Mesenchymal stem cell (in vitro differentiated cells and primary cell): ENCODE measurements at places on chromosomes 3 and 15.

DNA sequence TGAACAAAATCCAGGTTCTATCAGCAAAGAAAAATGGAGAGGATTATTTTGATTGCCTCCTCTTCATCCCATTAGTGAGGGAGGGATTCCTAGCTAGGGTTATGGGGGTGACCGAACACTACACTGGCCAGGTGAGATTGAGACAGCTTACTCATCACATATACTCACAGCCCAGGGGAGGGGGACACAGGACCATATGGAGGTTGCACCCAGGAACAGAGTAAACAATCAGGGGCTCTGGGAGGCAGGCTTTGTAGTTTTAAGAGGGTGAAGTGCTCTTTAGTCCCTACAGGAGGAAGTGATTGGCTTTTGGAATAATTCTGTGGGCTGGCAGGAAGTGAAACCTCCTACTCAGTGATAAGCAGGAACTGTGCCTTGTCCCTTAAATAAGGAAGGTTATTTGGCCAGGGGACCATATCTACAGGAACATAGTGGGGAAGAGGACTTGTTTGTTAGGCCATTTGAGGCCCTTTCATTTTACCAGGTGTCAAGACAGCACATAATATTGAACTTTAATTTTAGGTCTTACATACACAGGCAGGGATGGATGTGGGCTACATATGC lies 17.5 kb upstream of the KCTD6 start:
- no peak for DNase-seq

DNA sequence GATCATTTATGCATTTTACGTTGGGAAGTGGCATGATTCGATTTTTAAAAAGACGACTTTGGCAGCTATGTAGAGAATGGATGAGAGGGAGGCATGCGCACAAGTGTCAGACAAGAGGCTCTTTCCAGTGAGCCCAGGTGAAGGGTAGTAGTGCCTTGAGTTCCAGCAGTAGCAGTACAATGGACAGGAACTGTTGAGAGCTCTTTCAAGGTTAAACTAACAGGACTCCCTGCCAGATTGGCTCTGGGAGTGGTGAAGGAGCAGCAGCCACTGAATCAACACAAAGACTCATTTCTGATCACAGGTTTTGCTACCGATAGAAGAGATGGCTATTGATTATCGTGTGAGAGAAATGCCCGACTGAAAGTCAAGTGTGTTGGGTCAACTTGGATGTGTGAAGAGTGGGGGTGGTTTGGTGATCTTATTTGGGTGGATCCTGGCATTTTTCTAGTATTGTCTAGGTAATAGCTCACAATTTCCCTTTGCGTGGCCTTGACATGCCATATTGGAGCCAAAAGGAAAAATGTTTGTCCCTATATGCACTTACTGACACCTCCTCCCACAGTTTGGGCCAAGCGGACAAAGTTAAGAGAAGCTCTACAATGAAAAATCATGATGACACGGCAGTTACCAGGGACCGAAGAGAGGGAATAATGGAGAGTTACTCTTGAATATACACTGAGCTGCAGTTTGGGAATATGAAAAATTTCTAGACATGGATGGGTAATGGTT lies 81.6 kb upstream of the MDFIC2 start:
- DNase-seq, result no peak

DNA sequence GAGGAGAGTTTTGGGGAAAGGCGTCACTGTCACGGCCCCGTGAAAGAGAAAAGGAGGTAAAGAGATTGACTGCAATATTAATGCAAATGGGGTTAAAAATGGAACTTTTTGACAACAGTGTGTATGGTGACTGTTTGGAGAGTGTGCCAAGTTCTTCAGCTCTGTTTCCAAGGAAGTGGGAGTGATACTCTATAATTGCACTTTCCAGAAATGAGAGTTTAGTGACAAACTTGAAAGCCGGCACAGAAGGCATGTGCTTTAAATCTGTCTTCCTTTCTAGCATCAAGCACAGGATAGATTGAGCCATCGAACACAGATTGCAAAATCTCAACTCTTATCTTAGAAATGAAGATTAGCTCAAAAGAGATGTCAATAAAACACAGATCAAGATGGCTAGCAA lies 51.9 kb upstream of the SNRPA1 start:
- DNase-seq, result no peak

GRCh38 chr3:195197765-195198425 lies 73.1 kb downstream of the XXYLT1 start:
- DNase-seq, result peak; percentile 76

GRCh38 chr15:99708563-99708962 lies 24.7 kb downstream of the LYSMD4 start:
- DNase-seq, result peak; percentile 96

DNA sequence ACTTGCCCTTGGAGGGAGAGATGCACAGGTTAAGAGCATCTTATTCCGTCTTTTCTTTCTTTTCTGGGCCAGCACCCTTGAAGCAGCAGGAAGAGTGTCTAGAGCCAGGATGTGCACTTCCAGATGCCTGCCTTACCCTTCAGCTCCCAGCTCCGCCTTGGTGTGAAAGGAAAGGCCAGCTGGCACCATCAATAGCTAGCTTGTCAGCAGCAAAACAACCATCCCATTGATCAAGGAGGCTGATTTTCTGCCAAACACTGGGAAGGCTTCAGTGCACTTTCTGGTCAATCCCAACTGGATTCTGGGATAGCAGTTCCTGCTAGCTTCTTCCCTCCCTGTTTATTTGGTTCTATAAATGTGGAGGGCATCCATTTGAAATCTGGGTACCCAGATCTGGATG lies 110.9 kb upstream of the GALNT15 start:
- no peak for DNase-seq

DNA sequence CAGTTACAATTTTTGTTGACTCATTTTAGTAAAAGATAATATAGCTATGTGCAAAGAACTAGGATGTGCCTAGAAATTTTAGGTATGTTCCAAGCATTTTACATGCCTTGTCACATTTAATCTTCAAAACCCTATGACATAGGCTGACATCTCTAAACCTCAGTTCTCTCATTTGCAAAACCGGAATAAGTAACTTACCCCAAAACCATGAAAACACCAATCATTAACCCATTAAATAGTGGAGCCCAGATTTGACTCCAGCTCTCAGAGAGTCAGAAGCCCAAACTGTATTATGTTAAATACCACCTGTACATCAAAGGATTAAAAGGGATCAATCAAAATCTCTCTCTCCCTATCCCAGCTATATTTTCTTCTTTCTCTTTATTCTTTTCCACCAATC lies 36.6 kb downstream of the GSK3B start:
- DNase-seq, result no peak

DNA sequence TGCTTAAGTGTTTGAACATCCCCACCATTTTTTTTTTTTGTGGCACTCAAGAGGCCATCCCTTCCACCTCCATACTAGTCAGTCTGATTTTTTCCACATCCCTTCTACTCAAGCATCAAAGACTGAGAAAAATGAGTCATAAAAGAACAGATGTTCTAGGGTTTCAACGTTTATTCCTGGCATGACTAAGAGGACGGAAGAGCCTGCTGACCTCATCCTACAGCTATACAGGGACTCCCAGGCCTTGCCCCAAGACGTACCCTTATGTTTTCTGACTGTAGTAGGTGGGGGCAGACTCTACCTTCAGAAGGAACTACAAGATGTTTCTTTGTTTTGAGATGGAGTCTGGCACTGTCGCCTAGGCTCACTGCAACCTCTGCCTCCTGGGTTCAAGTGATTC lies 3.3 kb upstream of the ITPKA start:
- peak; percentile 98 for DNase-seq

GRCh38 chr3:37595784-37596180 lies 265.9 kb upstream of the CTDSPL start:
- DNase-seq, result no peak

GRCh38 chr3:72320955-72321303 lies 527.3 kb downstream of the SHQ1 start:
- DNase-seq, result no peak

- no peak for DNase-seq
Measured at GRCh38 chr15:68582236-68582635, 3.4 kb downstream of the CORO2B start.

GRCh38 chr15:55902981-55903380 lies 90.4 kb downstream of the NEDD4 start:
- DNase-seq, result peak; percentile 39

DNA sequence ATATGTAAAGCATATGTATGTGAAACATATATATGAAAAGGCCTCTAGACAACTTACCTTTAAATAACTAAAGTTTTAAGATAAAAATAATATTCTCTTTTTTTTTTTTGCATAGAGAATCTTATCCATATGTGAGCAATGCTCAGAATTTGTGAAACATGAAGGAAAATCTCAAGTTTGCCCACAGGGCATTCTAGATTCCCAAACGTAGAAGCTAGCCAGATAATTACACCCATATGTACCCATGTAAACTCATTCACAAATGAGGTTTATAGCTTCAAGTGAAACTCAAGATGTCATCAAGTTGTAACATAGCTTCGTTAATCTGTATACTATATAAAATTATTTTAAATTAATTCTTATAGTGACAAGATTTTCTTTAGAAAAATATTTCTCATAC lies 537.3 kb upstream of the NR2F2 start:
- no peak for DNase-seq

DNA sequence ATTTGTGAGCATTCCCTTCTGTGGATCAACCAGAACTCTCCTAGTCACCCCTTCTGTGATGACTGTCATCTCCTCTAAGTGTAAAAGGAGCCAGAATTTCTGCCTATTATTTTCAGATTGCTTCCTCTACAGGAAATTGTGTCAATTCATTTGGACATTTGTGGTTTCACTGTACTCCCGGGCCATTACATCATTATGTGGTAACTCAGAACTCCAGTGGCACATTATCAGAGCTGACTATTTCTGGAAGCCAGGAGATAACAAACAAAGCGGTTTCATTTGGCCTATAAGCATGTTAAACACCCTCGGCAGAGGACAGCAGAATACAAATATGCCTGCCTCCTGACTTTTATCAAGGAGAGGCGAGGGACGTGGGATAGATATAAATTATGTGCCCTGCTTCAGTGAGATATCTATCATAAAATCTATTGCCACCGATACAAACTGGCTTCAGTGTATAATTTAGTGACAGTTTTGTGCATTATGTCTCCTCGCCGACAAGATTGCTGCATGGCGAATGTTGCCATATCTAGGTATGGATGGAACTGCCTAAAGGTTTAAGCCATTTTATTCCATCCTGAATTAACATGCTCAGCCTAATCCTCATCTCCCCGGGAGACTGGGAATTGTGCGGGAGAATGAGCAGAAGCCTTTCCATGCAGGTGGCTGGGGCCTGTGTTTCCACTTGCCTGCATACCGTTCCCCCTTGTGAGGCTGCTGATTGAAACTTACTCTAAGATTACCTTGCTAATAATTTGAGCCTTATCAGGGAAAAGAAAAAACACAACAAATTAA lies 193.4 kb upstream of the SEMA6D start:
- peak; percentile 87 for DNase-seq

DNA sequence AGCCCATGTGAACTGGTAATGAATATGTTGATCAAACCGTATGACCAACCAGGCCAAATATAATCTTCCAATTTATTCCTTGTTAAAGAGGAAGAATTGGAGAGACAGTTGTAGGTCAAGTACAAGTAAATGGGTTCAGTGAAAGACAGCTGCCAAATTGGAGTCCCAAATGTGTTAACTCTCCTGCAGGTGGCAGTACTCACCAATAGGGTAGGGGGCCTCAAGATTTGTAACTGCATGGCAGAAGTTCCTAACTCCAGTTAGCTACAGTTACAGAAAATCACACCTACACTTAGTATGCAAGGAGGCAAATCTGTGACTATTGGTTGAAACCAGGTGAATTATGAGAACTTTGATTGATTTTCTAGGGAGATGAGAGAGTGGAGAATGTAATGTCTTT lies 278.0 kb downstream of the ZBBX start:
- no peak for DNase-seq

- DNase-seq, result no peak
Measured at GRCh38 chr3:114252954-114253353, 15.6 kb upstream of the ZNF80 start.

DNA sequence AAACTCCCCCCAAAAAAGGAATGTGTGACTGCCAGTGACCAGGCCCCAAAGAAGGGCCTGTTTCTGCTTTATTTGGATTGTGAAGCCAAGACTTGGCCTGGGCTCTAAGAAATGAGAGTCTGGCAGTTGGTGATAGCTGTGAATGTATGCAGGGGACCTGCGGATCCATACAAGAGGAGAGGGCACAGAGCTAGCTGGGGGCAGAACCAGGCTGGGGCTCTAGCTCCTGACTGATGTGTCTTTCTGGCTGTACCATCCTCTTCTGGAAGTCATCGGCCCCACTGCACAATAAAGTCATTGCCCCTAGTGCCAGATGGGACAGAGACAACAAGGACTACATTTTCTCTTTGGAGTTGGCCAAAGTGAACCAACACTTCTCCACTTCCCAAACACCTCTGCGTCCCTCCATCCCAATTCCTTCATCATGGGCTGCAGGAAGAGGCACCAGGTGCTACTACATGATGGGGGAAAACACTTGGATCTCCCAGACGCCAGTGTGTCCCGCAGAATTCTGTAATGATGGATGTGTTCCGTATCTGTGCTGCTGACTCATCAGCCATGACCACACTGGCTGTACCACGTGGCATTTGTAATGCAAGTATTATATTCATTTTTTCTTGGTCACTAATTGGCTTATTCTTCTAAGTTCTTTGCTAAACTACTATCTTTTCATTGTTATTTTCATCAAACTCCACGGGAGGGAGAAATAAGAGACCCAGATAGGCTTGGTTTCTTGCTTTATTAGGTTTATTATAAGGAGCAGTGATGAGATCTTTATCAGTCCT lies 1.7 kb upstream of the PLA2G4F start:
- DNase-seq, result peak; percentile 74

GRCh38 chr3:120214176-120214575 lies 70.8 kb downstream of the GPR156 start:
- peak; percentile 9 for DNase-seq

GRCh38 chr3:101381809-101382208 lies 61.4 kb upstream of the IMPG2 start:
- DNase-seq, result peak; percentile 51

GRCh38 chr15:89333011-89333860 lies 1.4 kb downstream of the POLG start:
- DNase-seq, result no peak

- no peak for DNase-seq
Measured at GRCh38 chr15:58490888-58491473, 59.2 kb downstream of the LIPC start.

DNA sequence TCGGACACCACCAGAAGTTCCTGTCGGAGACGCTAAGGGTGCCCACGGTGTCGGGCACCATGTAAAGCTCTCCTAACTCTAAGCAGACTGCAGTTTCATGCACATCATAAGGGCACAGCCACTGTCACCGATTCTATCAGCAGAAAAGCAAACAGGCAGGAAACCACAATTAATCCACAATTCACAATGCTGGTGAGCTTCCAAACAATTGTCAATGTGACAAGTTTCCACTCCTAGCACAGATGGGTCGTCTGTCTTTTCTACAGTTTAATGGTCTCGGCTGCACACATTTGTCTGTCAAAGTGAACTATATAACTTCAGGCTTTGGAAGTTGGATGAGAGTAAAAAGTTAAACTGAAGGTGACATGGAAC lies 8.8 kb upstream of the OCA2 start:
- no peak for DNase-seq

DNA sequence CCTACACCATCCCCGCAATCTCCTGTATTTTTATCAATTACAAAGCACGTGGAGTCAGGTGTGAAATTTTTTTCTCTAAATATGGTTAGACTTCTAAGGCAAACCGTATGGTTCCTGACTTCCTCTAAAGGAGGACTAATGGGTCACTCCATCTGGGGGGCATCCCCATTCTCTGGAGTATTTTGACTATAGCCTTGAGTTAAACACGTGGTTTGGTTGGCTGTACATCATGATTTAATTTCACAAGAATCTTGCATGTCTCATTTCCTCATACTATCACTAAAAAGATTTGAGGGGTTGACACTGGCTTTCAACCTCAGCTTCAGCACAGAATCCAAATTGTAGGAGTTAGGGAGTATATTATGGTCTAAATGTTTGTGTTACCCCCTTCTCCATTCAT lies 25.3 kb upstream of the ZNF770 start:
- no peak for DNase-seq
